Fibroblast of skin of left quadriceps (primary cell): ENCODE measurements at places on chromosomes 2 and 18.
A peak's percentile ranks its signal among the peaks of the same experiment; 100 is the strongest.

DNA sequence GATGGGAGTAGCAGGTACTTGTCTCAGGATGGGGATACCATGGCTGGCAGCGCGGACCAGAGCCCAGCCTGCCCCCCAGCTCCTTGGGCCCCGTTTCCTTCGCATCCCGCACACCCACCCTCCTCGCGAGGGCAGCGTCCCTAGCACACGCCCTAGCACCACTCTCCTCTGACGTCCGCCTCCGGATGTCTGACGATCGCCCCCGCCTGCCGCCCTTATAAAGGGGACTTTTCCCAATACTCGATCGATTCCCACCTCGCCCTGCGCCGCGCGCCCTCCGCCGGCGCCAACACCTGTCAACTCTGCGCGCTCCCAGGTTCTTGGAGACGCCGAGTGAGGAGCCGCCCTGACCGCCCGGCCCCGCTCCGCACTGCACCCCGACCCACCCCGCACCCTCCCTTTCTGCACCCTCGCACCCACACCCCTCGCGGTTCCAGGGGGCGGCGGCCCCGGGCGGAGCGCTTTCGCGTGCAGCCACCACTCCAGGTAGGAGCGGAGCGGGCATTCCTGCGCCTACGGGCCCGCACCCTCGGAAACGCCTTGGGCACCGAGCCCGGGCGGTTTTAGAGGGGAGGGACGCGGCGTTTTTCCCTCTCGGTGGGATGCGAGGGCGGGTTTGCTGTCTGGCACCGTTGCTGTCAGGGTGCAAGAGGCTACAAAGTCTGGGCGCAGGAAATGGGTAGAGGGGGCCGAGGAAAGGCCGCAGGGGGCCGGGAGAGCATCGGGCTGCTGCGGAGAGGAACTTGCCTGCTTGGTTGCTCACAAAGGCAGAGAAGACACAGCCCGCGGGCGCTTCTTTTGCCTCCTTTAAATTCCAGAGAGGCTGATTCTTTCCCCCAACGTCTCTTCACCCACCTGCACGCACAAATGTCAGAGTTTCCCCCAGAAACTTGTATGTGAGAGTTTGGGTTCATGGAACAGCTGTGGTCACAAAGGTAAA is at the start of gene SLC5A7:
Gene SLC5A7 (plus strand): TSS at position 247 of the 940 bp plus-strand sequence. CDS start 1,632 bp downstream, outside the sequence.
- DNase-seq = no peak

GRCh38 chr2:174438146-174438886 is 42.8 kb downstream of the SCRN3 start:
- DNase-seq = no peak

DNA sequence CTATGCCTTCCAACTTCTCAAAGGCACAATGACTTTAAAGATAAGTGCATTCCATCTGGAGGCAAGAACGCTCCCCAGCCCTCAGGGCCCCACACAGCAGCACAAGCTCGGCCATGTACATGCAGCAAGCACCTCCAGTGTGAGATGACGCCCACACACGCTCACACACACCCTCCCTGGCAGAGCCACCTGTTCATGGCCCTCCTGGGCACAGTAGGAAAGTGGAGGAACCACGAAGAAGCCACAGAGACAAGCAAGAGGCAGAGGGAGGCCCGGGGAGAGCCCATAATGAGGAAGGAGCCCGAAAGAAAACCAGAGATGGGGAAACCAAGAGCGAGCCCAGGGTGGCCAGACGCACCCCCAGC is 21.7 kb downstream of the BIN1 start:
- DNase-seq = no peak

DNA sequence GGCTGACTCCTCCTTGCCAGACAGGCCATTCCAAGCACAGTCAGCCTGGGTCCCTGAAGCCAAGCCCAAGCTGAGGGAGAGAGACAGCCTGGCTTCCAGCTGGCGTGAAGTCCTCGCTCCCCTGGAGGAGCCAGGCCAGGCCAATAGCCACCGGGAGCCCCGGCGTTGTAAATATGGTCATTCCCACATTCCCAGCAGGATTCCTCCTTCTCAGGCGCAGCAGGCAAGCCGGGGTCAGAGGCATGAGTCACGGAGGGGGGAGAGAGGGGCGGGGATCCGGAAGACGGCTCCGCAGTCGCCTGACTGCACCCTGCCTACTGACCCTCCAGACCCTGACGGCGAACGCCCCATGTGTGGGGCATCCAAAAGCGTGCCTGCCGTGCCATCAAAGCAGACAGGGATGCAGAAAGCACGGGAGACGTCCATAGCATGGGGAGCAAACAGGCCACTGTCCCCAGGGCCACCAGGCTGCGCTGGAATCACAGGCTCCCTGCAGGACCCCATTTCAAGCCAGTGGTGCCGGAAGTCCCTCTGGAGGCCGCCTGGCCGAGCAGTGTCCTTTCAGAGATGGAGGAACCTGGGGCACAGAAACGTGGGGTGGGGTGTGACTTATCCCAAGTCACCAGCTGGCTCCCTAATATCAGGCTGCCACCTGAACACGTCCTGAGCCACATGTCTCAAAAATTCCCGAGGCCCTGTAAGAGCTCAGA is 48.2 kb downstream of the TWIST2 start:
- DNase-seq = peak; percentile 69

DNA sequence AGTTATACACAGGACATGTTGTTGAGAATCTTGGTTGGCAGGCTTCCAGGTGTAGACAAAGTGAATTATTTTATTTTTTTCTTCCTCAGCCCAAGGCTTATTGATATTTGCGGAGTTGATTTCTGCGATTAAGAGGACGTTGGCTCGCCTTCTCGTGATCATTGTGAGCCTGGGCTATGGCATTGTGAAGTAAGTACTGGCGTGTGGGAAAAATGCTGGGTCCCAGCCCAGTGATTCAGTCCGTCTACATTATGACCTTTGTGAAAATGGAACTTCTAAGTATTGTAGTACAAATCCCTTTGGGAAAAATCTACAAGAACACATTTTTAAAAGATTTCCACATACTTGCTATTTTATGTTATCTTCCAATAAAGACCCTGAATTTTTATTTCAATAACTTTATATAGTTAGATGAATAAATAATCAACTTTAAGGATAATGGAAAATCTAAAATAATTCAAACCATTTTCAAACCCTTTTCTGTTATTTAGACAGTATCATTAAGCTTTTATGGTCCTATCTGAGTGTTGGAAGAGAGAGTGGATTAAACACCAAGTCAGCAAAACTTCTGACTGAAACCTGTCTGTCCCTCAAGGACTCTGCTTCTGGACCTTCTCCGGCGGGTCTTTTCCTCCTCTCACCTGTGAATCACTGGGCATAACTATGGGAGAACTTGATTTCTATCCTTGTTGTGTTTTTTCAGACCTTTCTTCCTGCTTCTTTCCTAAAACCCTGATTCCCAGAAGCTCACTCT is 31.0 kb downstream of the TMEM87B start:
- DNase-seq = no peak

GRCh38 chr2:212919238-212919637 is 232.2 kb downstream of the IKZF2 start:
- no peak for DNase-seq

DNA sequence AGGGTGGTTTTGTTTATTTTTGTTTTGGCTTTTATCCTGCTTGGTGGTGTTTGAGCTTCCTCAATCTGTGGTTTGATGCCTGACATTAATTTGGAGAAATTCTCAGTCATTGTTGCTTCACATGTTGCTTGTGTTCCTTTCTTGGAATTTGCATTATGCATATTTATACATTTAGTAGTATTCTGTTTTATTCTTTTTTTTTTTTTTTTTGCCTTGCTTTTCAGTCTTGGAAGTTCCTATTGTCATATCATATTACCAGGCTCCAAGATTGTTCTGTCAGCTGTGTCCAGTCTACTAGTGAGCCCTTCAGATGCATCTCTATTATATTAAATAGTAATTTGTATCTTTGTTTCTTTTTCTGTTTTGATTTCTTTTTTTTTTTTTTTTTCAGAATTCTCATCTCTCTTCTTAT is 77.0 kb downstream of the EPC2 start:
- DNase-seq = no peak

- no peak for DNase-seq
Observed at GRCh38 chr2:233288663-233289062, 19.0 kb upstream of the SAG start.

DNA sequence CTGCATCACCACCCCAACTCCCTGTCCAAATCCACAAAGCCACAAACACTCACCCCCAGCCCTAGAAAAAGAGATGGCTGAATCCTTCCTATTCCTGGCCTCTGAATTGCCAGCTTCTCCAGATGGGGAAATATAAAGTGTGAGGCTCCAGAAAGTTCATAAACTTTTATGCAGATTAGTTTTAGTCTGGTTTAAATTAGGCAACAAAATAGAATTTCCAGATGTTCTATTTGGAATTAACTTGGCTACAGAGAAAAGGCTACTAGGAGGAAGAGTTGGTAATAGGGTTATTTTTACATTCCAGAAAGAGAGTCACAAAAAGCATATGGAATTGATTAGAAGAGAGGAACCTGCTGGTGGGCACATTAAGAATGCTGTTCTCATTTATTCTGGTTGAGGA is 56.0 kb downstream of the EN1 start:
- peak; percentile 78 for DNase-seq
